Kidney (tissue), 22 donors: ENCODE measurements at places on chromosomes 5 and 9.

DNA sequence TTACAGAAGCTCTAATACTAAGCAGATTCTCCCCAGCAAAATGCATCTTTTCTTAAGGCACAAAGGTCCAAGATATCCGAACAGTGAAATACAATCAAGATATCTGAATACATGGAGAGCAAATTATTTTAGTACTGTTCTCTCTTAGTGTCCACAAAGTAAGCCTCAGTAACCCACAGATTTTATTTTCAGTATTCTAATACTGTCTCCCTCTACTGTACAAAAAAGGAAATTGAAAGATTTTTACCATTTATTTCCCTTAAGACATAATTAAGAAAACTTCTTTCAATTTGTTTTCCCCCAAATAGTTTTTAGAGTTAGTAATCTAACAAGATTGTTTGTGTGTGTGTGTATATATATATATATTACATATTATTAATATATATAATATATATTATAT is 24.7 kb upstream of the NOL6 start:
- DNase-seq = no peak

GRCh38 chr5:67393211-67393610 is 196.6 kb upstream of the CD180 start:
- DNase-seq = no peak

DNA sequence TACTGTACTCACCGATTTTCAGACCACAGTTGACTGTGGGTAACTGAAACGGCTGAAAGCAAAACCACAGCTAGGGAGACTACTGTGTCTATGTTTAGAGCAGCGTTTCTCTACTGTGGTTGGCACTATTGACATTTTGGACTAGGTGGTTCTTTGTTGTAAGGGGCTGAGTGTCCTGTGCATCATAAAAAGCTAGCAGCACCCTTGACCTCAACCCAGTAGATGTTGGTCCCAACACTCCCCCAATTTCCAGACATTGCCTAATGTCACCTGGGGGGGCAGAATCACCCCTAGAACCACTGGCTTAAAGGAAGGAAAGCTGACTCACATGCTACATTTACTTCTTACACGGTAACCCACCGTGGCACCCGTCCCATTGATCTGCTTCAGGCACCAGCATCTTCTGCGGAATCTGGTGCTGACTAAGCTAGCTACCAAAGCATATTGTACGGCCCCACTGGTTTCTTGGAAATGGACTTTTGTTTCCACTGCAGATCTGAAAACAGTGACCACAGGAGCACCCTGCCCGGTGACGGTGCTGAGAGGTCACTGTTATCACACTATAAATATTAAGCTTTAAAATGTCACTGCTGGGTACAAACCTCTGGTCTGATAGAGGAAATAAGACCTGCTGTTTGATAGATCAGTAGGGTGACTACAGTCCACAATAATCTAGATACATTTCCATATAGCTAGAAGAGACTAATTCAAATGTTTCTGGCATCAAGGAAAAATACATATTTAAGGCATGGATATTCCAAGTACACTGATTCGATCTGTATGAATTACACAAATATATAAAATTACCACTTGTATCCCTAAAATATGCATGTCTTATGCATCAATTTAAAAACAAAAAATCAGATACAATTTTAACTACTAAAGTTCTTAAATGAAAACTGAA is 151.4 kb downstream of the HSD17B3 start:
- no peak for DNase-seq

GRCh38 chr5:147455822-147456450 is 53.9 kb downstream of the DPYSL3 start:
- no peak for DNase-seq

GRCh38 chr9:74773886-74774479 is 113.7 kb downstream of the TRPM6 start:
- DNase-seq = peak; percentile 74

DNA sequence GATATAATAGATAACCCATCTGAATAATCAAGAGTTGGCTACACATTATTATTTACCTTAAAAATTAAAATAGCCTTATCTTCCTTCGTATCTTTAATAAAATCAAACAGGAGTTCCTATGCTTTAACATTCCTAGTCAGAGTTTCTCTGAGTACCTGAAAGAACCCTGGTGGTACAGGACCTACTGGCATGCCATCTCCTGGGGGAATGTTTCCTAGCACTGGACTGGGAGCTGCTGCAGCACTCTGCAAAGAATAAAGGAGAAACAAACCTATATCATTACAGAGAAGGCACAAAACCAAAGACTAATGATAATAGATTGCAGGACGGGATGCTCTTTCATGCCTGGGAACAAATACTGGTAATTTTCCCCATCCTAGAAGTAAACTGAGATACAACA is 119.5 kb upstream of the ACOT12 start:
- DNase-seq = no peak

GRCh38 chr5:6734243-6734700 is 21.0 kb downstream of the TENT4A start:
- no peak for DNase-seq

GRCh38 chr9:35760651-35761050 is 6.6 kb upstream of the MSMP start:
- DNase-seq = no peak

- no peak for DNase-seq
Measured at GRCh38 chr9:87075537-87075936, 128.2 kb upstream of the GAS1 start.

GRCh38 chr9:99451112-99451606 is 229.1 kb downstream of the SEC61B start:
- no peak for DNase-seq

DNA sequence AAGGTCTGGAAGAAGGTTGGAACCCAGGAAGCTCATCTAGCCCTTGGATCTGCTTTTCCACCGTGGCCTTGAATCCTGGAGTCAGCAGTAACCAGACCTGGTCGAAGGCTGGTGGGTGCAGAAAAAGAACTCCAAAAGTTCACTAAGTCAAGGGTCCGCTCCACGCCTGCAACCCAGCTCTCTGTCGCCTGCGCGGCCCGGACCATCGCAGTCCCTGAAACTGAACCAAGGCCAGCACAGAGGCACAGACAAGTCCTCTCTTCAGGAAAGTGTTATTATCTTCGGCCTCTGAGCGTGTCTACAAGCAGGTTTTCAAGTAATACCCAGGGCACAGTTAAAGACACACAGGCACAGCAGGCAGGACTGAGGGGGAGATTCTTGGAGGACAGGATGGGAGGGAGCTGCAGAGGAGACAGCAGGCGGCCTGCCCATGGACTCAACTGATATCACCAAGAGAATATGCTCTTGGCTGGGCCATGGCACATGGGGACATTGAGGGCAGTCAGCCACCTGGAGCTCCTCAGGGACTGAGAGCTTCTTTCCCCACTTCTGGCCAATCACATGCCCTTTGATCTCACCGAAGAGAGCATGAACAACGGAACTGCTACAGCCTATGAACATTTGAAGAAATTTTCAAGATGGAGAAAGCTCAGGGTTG is 45.8 kb upstream of the SEMA4D start:
- no peak for DNase-seq

GRCh38 chr9:129665389-129665775 is at the start of gene PRRX2:
TSS of gene PRRX2 (plus strand) at chr9:129665647. CDS start at chr9:129665868, 221 bp downstream.
- DNase-seq = peak; percentile 68

DNA sequence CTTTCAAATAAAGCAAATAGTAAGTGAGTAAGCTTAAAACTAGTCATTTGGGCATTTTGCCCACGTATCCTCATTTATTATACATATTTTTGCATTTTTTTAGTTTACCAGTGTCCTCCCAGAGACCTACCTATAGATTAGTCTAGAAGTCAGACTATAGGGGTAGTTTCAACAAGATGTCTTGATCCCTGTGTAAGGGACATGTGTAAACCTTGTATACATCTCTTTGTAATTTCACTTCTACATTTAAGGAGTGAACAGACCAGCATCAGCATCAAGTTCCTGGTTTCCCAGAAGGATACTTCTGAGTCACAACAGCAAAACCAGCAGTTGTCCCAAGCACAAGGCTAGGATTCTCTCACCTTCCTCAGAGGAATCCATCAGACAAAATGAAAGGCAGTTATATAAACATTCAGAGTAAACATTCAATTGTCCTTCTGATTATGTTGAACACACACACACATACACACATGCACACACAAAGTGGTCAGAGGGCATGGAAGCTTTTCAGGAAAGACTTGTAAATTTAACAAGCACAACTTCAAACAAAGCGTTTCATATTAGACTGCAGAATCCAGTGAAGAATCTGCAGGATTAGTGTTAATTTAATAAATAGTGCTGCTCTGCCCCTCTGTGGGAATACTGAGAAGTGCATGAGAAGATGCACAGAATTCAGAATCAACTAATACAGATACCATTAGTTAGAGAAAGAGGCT is 55.4 kb downstream of the HINT1 start:
- DNase-seq = no peak

- peak; percentile 44 for DNase-seq
Measured at GRCh38 chr5:132825033-132825833, 5.2 kb downstream of the SHROOM1 start.

GRCh38 chr9:126618585-126619360 is 5.0 kb downstream of the LMX1B start:
- peak; percentile 54 for DNase-seq

DNA sequence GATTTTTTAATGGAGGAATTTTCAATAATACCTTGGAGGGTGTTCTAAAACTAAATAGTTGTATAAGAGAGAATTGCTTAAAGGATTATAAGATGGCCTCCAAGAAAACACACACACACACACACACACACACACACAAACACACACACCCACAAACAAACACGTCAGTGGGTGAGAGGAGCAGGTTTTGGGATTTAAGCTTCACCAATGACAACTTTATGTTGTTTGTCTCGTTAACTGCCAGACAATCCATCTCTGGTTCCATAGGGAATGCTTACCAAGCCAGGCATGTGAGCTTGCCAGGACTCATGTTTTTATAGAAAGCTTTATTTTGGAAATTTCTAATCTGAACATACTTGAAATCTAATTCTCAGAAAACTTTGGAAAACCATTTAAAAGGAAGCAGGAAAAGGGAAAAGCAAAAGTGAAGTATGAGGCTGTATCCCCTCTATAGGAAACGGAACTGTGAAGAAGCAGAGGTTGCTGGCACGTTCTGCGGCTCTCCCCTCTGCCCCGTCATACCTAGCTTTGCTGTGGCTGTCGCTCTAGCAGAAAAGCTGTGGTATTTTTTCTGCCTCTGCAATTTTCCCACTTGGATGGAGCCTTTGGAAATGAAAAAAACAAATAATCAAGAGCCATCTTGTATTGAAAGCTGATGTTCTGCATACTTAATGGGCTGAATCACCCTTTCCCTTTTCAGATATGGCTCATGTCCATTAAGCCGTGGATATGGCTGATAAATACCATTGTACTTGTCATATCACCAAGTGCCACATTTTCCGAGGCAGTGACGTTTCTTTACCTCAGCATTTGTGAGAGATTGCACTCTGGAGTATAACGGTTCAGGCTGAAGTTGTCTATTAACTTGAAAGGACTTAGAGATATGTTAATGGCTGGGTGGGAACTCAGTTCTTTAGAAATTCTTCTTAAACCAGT is 112.7 kb downstream of the NTRK2 start:
- DNase-seq = no peak

DNA sequence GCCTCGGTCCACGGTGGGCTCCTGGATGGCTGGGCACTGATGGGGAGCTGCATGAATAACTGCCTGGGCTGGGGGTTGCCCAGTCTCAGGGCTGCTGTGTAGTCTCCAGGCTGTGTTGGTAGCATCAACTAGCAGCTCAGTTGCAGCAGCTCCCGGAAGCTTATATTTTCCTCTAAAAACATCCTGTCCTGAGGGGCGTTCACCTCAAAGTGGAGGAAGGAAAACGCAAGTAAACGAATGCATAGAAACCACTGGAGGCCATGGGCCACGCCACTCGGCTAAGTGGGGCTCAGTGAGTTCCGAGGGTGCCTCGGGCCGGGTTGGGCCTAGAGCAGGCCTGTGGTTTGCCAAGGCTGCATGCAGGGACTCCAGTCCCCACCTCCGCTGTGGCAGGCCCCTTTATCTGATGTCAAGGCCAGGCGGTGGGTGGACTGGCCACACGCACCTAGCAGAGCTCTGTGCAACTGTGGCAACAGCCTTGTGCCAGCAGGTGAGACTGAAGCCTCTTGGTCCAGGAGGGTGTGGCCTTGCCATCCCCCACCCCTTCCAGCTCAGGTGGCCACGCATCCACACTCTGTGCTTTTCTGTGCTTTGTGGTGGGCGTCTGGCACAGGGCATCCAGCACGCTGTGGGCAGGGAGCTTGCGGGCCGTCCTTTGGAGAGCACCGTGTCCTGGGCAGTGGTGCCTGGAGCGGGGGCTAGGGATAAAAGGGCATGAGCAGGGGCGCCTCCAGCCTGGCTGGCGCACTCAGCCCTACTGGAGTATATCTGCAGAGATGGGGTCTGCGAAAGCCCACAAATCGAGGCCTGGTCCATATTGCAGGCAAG is 15.1 kb downstream of the TCF7 start:
- DNase-seq = peak; percentile 37

- DNase-seq = no peak
Measured at GRCh38 chr9:18941060-18941740, 91.8 kb downstream of the SAXO1 start.

- DNase-seq = no peak
Measured at GRCh38 chr5:157549283-157549629, 26.3 kb downstream of the ADAM19 start.

- DNase-seq = peak; percentile 65
Measured at GRCh38 chr9:126667190-126668055, 53.7 kb downstream of the LMX1B start.

DNA sequence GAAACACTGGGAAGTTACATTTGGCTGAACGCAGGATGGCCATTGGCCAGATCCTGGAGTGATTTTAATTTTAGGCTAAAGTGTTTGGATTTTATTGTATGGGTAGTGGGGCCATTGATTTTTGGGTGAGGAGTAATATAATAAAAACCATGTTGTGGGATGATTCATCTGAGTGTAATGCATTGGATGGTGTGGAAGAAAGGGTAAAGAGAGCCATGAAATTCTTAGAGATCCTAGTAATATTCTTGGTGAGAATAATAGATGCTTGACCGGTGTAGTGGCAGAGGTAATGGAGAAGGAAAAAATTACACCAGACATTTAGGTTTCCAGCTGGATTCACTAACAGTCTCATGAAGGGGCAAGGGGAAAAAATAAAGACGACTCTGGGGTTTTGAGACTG is 158.1 kb downstream of the NPR3 start:
- DNase-seq = no peak

- DNase-seq = no peak
Measured at GRCh38 chr5:6525422-6525821, 76.8 kb downstream of the UBE2QL1 start.

GRCh38 chr5:166062094-166062493 is 2229.4 kb upstream of the WWC1 start:
- no peak for DNase-seq

GRCh38 chr9:130745210-130745800 is 51.7 kb downstream of the EXOSC2 start:
- DNase-seq = no peak
